ENCODE measurements at places on chromosomes 6 and 20. TPM values are rescaled to one million over a fixed set of nuclear protein-coding genes. Genes with fewer than 3 reads are reported as not detected.

GRCh38 chr6:99434702-99435530 is 9.8 kb upstream of the PNISR start:
- H3K36me3 ChIP-seq, result no peaks in the 10 kb centered on the region
- H3K27ac ChIP-seq, result no peak overlapping the region
- H3K27me3 ChIP-seq, result no peaks in the 10 kb centered on the region
- peaks cover 4% of the 10 kb centered on the region for H3K4me1 ChIP-seq
- peak; percentile 30 for DNase-seq

- H3K27me3 ChIP-seq, result no peaks in the 10 kb centered on the region
- H3K36me3 ChIP-seq, result no peaks in the 10 kb centered on the region
- H3K4me3 ChIP-seq, result peak overlapping the region; percentile 41
- H3K27ac ChIP-seq, result no peak overlapping the region
- H3K4me1 ChIP-seq, result peaks cover 18% of the 10 kb centered on the region
These were observed 100.0 kb upstream of the CITED2 start for GRCh38 chr6:139474145-139475108.

UTRN gene
- total RNA-seq, result 93.2 TPM

DNA sequence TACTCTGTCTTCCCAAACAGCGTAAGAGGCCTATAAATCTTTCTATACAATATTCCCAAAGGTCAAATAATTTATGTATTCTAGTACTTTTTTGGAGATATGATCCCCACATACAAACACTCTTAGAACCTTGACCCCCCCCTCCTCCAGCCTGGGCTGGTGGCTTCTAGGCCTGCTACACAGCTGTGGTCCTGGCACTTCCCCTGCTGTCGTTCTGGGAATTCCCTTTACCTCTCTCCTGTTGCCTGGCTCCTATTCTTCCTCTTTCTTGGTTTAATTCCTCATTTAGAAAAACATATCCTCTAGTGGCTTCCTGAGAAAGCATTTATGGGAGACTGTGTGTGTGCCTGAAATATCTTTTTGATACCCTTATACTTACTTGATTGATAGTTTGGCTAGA is 4.1 kb upstream of the TXLNB start:
- H3K4me3 ChIP-seq, result no peak overlapping the region
- H3K4me1 ChIP-seq, result peaks cover under 1% of the 10 kb centered on the region
- H3K27me3 ChIP-seq, result no peaks in the 10 kb centered on the region
- DNase-seq, result no peak
- no peaks in the 10 kb centered on the region for H3K36me3 ChIP-seq

HSPA12B gene
- total RNA-seq, result 0.17 TPM

DNA sequence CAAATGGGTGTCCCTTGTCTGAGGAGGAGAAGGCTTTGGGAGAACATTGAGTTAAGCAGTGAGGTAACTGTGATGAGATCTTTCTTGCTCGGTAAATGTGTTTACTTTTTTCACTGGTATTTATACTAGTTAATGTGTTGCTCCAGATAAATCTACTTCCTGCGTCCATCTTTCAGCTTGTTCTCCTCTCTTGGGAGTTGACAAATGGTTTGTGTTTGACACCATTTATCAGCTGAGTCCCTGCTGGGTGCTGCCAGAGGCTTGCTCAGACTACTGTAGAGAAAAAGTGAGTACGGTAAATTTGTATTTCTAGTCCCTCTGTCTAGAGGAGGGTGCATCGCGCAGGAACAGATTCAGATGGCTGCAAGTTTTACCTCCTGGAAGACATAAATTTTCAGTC is 8.3 kb upstream of the PRDM1 start:
- no peaks in the 10 kb centered on the region for H3K27me3 ChIP-seq
- no peaks in the 10 kb centered on the region for H3K4me1 ChIP-seq
- no peaks in the 10 kb centered on the region for H3K36me3 ChIP-seq
- DNase-seq, result no peak
- no peak overlapping the region for H3K4me3 ChIP-seq
- no peak overlapping the region for H3K27ac ChIP-seq

RHAG gene
- total RNA-seq, result not detected

GRCh38 chr6:44563397-44563796 is 175.9 kb downstream of the CDC5L start:
- H3K4me3 ChIP-seq, result no peak overlapping the region
- H3K4me1 ChIP-seq, result no peaks in the 10 kb centered on the region
- no peaks in the 10 kb centered on the region for H3K36me3 ChIP-seq
- H3K27ac ChIP-seq, result no peak overlapping the region

- H3K36me3 ChIP-seq, result no peaks in the 10 kb centered on the region
- H3K4me3 ChIP-seq, result no peak overlapping the region
- H3K27ac ChIP-seq, result no peak overlapping the region
- no peaks in the 10 kb centered on the region for H3K4me1 ChIP-seq
- H3K27me3 ChIP-seq, result no peaks in the 10 kb centered on the region
These were observed 13.6 kb upstream of the GATA5 start for GRCh38 chr20:62489186-62489931.

CST7 gene
- not detected for total RNA-seq

PRICKLE4 gene
- 0.26 TPM for total RNA-seq

DNA sequence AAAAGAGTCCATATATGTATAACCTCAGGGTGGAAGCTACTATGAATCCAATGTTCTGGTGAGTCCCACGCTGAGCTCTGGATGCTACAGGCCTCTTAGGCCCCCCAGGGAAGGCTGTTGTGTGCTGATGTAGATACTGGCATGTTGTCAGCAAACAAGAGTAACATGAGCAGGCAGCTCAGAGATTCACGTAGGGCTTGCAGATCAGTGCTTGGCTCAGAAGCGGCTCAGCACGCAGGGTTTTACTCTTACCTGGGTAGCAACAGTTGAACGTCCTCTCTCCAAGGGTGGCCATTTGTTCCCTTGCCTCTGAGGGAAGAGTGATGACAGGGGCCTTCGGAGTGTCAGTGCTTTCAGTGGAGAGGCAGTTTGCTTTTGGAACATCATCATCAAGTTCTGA is 93.4 kb downstream of the ZFP64 start:
- H3K27me3 ChIP-seq, result no peaks in the 10 kb centered on the region
- no peaks in the 10 kb centered on the region for H3K4me1 ChIP-seq
- no peak for DNase-seq
- H3K27ac ChIP-seq, result no peak overlapping the region
- no peak overlapping the region for H3K4me3 ChIP-seq
- H3K36me3 ChIP-seq, result no peaks in the 10 kb centered on the region

HLA-DRB1 gene
- under 0.01 TPM for total RNA-seq

GRCh38 chr6:159212028-159212427 is 42.8 kb downstream of the FNDC1 start:
- H3K36me3 ChIP-seq, result no peaks in the 10 kb centered on the region
- no peaks in the 10 kb centered on the region for H3K27me3 ChIP-seq
- H3K4me3 ChIP-seq, result no peak overlapping the region
- H3K4me1 ChIP-seq, result no peaks in the 10 kb centered on the region
- peak; percentile 84 for DNase-seq
- no peak overlapping the region for H3K27ac ChIP-seq

DNA sequence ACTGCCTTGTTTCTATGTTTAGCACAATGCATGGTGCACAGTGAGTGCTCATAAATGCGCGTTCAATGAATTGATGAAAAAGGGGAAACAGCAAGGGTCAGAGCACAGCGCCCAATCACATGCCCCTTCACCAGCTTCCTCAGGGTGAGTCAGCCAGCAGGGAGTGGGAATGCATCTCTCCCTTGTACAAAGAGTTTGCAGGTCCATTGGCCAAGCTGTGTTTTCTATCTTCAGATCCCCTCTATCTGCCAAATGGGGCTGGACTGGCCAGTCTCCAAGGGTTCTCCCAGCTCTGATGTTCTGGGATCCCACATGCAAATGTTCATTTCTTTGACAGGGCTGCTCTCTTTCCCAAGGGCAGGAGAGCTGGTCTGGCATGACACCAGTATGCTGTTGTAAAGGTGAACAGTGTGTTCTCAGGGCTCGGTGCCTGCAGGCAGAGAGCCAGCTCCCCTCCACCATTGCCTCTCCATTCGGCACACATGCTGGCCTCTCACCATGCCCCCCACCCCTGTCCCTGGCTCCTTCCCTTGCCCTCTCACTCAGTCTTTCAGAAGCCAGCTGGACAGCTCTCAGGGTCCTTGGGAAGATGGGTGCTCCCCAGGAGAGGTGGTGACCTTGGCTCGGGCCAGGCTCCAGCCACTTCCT is 25.0 kb downstream of the ANGPT4 start:
- no peaks in the 10 kb centered on the region for H3K36me3 ChIP-seq
- H3K27ac ChIP-seq, result no peak overlapping the region
- no peak overlapping the region for H3K4me3 ChIP-seq
- no peaks in the 10 kb centered on the region for H3K27me3 ChIP-seq

- no peaks in the 10 kb centered on the region for H3K36me3 ChIP-seq
- H3K4me1 ChIP-seq, result peaks cover 13% of the 10 kb centered on the region
- DNase-seq, result peak; percentile 98
- H3K27ac ChIP-seq, result peak overlapping the region; percentile 69
- H3K4me3 ChIP-seq, result no peak overlapping the region
These were observed 68.9 kb upstream of the FAM184A start for GRCh38 chr6:119147101-119148053.

DNA sequence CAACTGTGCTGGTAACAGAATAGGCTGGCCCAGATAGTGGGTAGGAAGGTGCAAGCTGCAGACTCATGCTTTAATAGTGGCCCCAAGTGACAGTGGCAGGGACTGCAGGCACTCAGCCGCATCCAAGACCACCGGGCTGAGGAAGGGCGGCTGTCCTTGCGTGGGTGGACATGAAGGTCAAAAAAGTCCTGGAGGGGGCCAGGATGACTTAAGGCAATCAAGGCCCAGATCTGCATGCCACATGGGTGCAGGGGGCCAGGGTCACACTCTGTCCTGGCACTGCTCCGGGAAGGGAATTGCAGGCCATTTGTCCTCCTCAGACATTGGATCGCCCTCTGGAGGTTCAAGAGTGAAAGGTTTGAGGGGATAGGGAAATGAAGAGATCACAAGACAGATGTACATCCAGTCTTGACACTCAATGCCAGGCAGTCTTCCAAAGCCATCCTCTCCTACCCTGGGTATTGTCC is 10.4 kb upstream of the VNN2 start:
- H3K36me3 ChIP-seq, result no peaks in the 10 kb centered on the region
- H3K4me3 ChIP-seq, result no peak overlapping the region
- DNase-seq, result peak; percentile 25
- H3K4me1 ChIP-seq, result peaks cover 6% of the 10 kb centered on the region
- no peaks in the 10 kb centered on the region for H3K27me3 ChIP-seq

GRCh38 chr20:56245761-56246160 is 2.8 kb upstream of the MC3R start:
- no peak overlapping the region for H3K4me3 ChIP-seq
- H3K27me3 ChIP-seq, result no peaks in the 10 kb centered on the region
- DNase-seq, result peak; percentile 4
- no peaks in the 10 kb centered on the region for H3K36me3 ChIP-seq
- no peak overlapping the region for H3K27ac ChIP-seq
- H3K4me1 ChIP-seq, result no peaks in the 10 kb centered on the region

DNA sequence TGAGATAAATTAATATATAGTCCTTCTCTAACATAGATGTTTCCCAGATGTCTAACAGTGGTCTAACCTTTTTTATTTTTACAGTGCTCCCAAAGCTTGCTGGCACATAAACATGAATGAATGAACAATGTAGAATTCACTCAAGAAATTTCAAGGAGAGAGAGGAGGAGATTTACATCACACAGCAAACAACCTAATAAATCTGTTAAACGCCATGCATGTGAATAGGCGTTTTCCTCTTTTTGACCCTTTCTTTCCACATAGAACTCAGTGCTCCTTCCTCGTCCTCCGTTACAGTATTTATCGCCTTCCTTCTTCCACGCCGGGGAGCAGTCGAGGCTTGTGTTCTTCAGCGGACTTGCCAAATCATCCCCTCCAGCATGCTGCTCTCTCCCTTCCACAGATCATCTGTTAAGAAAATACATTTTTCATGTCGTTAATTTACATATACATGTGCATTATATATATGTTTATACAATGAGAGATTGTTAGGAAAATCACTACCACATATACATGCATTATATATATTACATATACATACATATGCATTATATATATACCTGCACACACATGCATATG is 93.0 kb downstream of the SLC35B3 start:
- H3K4me1 ChIP-seq, result no peaks in the 10 kb centered on the region
- no peaks in the 10 kb centered on the region for H3K36me3 ChIP-seq
- H3K4me3 ChIP-seq, result no peak overlapping the region
- no peaks in the 10 kb centered on the region for H3K27me3 ChIP-seq
- H3K27ac ChIP-seq, result no peak overlapping the region

- no peaks in the 10 kb centered on the region for H3K27me3 ChIP-seq
- no peak for DNase-seq
- H3K4me1 ChIP-seq, result peaks cover 9% of the 10 kb centered on the region
- H3K27ac ChIP-seq, result no peak overlapping the region
- H3K4me3 ChIP-seq, result no peak overlapping the region
These were observed 1.9 kb downstream of the TBPL1 start for GRCh38 chr6:133954657-133955576.

DNA sequence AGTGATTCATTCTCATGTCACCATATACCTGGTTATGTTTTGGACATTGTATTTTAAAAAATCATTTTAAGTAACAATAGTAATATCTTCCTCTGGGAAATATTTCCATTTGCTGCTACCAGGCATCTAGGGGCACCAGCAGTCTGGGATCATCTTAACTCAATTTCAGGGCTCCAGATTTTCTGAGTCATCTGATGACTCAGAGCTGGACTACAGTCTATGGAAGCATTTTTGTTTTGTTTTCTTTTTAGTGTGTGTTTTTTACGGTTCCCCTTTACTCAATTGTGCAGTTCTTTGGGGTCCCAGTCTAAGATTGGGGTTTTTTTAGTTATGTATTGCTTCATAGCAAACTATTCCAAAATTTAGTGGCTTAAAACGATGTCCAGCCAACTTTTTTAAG is 5.7 kb upstream of the FKBP5 start:
- H3K4me3 ChIP-seq, result no peak overlapping the region
- no peaks in the 10 kb centered on the region for H3K36me3 ChIP-seq
- no peaks in the 10 kb centered on the region for H3K4me1 ChIP-seq
- no peak overlapping the region for H3K27ac ChIP-seq
- no peaks in the 10 kb centered on the region for H3K27me3 ChIP-seq
- peak; percentile 38 for DNase-seq
